Adrenal gland (tissue), 19 donors: ENCODE measurements at places on chromosomes 16 and 17.

DNA sequence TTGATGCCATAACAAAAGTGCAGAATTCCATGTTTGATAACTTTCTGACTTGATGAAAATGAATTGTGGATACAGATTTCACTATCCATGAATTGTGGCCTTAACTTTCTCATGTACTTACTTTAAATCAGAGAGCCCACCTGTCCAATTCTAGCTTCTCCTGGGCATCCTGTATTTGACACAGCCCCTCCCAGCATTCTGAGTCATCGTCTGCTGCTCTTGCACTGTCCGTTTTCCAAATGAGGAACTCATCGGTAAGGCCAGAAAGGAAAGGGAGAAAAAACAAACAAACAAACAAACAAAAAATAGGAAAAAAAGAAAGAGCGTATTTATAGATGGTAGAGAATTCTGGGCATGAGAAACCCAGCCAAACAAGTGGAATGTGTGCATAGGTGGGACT, 361.6 kb downstream of the WWOX start:
- DNase-seq = no peak

GRCh38 chr16:74199842-74200124, 96.8 kb upstream of the PSMD7 start:
- no peak for DNase-seq

- DNase-seq = no peak
Observed at GRCh38 chr17:82935966-82936767, 96.3 kb upstream of the ZNF750 start.

DNA sequence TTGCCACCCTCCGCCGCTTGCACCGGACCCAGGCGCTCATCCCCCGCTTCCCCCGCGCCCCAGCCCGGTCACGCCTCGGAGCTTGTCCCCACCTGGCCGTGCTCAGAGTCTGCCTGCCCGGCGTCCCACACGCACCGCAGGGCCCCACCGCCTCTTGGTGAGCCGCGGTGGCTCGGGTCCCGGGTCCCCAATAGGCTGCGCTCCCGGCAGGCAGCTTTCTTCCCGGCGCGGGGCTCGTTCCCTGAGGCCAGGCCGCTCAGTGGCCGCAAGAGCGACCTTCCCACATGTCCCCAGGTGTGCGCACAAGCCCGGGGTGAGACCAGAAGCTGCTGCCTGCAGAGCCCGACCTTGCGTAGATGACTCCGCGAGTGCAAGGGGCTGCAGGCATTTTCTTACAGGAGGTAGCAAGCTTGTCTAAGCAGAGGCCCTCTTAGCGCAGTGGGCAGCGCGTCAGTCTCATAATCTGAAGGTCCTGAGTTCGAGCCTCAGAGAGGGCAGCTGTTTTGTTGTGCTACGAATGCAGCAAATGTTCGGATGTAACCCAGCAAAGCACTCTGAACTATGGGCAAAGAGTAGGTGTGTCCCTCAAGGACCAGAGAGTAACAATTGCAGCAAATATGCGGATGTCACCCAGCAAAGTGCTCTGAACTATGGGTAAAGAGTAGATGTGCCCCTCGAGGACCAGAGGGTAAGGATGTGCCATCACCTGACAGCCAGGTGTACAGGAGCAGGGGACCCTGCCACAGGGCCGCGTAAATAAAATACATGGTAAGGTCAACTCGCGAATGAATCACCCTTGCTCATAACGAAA, 15.6 kb downstream of the TLE7 start:
- no peak for DNase-seq

GRCh38 chr16:4994719-4995434, 36.7 kb downstream of the SEC14L5 start:
- DNase-seq = no peak

DNA sequence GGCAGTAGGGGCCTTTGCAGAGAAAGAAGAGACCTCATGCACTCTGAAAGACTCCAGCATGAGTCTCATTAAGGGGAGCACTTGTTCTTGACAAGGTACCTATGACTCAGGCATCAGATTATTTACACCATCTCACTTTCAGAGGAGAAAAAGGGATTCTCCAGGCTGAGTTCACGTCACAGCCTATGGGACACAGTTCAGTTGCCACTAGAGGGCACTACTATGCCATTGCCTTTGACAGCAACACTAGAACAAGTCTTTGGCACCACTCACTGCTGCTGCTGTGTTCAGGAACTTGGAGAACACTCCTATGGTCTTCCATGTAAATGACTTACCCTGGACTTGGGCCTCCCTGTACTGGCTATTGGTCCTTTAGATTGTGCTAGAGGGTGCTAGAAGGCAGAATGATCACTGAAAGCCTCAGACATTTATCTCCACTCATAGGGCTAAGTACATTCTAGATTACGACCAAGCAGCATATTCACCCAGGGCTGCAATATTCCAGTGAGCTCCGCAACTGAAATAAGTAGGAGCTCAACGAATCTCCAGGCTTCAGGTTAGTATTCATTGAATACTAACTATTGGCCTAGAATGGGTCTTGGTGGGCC, 225.1 kb upstream of the CA10 start:
- DNase-seq = peak; percentile 65

GRCh38 chr17:65037157-65037556, 19.4 kb downstream of the GNA13 start:
- no peak for DNase-seq

- no peak for DNase-seq
Observed at GRCh38 chr17:76691379-76692191, 19.2 kb downstream of the MXRA7 start.

DNA sequence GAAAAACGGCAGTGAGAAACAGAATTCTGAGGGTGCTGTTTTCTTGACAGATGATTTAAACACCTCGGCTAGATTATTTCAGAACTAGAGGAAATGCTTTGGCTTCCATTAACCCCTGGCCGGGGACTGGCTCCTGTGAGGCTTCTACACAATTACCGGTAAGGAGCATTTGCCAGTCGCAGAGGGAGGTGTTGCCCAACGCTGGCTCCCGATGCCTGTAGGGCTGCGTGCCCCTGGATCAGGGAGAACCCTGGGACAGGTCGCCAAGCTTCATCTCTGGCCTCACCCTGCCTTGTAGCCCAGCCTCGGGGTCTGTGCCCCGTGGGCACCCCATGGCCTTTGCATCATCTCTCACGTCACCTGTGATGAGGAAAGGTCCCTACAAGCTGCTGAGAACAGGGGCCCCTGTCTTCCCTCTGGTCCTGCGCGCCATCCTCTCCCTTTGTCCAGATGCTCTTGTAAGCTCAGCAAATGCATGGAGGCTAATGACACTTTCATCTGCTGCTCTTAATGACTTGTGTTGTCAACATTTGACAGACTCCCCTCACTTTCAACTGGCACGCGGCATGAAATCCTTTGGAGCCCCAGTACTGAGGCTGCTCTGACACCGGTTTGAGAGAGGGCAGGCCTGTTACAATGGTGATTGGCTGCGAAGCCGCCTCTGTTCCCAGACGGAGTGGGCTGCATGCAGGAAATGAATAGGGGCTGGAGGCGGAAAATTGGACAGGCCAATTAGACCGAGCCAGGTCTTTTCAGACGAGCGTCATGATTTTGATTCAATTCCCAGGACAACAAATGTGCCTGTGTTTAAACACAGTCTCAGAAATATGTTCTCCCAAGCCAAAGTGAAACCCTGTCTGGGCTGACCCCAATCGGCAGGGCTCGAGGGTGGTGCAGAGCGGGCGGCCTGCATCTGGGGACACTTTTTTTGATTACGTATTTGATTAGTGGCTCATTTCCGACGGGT, 85.5 kb upstream of the DOC2B start:
- DNase-seq = peak; percentile 20

DNA sequence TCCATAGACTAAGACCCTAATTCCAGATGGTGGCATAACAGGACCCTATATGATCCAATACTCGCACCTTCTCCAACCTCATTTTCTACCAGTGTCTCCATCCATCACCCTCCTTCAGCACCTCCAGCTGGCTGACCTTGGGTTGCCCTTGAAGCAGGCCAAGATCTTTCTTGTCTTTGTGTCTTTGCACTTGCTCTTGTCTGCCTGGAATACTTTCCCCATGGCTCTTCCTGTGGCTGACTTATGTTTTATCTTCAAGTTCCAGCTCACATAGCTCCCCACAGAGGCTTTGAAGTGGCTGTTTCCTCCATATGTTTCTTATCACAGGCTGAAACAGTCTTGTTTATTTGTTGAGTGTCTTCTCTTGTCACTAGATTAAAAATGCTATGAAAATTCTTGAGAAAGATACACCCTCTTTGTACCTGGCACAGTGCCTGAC, 29.6 kb upstream of the MMD start:
- DNase-seq = no peak

DNA sequence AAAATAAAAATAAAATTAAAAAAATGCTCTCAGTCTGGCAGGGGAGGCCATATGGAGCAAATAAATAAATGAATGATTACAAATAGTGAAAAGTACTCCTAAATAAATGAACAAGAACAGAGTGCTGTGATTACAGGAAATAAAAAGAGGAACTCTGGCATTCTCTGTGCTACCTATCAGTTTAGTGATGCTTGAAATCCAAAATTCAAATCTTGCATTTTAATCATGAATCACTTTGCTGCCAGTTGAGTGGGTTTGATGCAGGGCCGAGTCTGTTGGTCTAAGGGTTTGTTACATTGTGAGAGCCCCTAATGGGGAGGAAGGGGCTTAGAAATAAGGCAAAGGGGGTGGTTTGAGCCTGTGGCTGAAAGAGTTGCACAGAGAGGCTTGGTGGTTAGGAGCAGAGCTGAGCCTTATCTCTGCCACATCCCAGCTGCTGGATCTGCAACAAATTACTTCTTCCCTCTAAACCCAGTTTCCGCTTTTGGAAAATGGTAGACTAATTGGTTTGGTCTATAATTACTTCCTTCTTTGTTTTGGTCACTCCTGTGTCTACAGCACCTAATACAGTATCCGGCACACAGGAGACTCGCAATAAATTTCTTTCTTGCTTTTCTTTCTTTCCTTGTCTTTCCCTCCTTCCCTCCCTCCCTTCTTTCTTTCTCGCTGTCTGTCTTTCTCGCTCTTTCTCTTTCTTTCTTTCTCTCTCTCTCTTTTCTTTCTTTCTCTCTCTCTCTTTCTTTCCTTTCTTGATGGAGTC, 6.3 kb upstream of the ABCC1 start:
- DNase-seq = no peak

DNA sequence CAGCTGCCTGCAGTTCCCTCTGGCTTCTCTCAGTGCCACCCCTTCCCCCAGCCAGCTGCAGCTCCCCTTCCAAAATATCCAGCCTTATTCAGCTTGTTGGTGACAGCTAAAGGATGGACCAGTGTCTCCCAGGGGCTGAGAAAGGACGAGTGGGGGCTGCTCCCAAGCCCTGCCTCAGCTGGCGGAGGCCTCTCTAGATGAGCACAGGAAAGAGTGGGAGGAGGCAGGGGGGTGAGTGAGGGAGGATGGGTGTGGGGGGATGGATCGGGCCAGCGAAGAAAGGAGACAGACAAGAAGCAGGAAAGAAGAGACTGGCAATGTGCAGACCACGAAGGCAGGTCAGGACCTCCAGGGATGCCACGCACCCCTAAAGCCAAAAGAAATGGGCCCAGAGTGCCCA, 17.5 kb downstream of the PIPOX start:
- no peak for DNase-seq

DNA sequence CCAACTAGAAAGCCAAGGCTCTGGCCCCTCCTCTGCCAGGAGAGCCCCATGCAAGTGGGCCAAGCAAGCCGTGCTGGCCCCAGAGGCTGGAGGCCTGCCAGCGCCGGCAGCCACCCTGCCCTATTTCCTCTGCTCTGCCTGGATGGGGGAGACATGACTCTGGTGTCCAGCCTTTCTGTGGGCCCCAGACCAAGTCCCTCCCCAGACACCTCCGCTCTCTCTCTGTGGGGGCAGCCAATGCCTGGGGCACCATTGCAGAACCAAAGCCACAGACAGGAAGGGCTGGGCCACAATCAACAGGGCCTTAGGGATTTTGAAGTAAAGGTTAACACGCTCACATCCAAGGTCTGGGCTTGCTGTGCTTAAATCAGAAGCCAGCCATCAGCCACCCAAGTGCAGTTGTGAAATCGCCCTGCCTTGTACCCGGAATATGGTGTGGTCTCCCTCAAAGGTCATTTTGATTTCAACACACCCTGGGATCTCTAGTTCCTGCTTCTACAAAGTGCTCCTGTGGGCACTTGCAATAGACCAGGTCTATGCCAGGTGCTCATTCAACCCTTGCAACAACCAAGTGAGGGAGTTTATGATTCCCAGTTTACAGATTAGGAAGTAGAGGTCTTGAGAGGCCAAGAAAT, 63.5 kb upstream of the TEX2 start:
- peak; percentile 70 for DNase-seq

DNA sequence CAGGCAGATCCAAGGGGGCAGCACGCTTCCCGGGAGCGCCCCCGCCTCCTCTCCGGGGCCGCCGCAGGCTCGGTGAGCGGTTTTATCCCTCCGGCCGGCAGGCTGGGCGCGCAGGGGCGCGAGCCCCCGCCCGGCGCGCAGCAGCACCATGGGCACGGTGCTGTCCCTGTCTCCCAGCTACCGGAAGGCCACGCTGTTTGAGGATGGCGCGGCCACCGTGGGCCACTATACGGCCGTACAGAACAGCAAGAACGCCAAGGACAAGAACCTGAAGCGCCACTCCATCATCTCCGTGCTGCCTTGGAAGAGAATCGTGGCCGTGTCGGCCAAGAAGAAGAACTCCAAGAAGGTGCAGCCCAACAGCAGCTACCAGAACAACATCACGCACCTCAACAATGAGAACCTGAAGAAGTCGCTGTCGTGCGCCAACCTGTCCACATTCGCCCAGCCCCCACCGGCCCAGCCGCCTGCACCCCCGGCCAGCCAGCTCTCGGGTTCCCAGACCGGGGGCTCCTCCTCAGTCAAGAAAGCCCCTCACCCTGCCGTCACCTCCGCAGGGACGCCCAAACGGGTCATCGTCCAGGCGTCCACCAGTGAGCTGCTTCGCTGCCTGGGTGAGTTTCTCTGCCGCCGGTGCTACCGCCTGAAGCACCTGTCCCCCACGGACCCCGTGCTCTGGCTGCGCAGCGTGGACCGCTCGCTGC, 832 bp downstream of the CDK5R1 start:
- DNase-seq = no peak

- DNase-seq = no peak
Observed at GRCh38 chr16:28561557-28562187, 8.0 kb downstream of the SGF29 start.

DNA sequence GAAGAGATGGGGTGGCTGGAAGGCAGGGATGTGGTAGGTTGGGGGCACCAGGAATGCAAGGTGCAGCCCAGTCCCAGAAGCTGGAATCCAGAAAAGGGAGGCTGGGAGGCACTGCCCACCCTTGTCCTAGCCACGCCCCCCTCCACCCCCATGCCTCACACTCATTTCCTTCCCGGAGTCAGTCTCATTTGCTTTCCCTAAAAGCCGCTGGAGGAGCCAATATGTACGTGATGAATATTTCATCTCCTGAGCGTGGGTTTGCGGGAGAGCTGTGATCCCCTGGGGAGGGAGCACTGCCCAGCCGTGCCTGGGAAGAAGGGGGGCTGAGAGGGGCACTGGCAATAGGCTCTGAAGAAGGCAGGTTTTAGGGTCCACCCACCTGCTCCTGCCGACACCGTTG, 124.5 kb upstream of the LHX1 start:
- no peak for DNase-seq

- no peak for DNase-seq
Observed at GRCh38 chr16:65570261-65570660, 448.4 kb upstream of the CDH11 start.

- DNase-seq = no peak
Observed at GRCh38 chr16:16133943-16134604, 89.2 kb downstream of the ABCC6 start.
